WTC11 (cell line): ENCODE measurements at places on chromosomes 7 and 10. TPM values are rescaled to one million over a fixed set of nuclear protein-coding genes. Genes with fewer than 3 reads are reported as not detected.

The TRIM50 gene
- 0.15 to 0.16 TPM in 2 of 3 replicates, not detected in the other for total RNA-seq

The CALML5 gene
- total RNA-seq: 0.23 TPM in 1 of 3 replicates, not detected in the others

The CDC14C gene
- total RNA-seq: 0.07 TPM in 1 of 3 replicates, not detected in the others

The COL26A1 gene
- 64.4 to 70.9 TPM (median 67.0 TPM) in 3 replicates for total RNA-seq

The TRIM73 gene
- 2.0 to 3.0 TPM (median 2.3 TPM) in 3 replicates for total RNA-seq

The STEAP4 gene
- total RNA-seq: 0.09 to 0.18 TPM (median 0.17 TPM) in 3 replicates

The NCF1 gene
- total RNA-seq: 0.50 to 0.68 TPM (median 0.66 TPM) in 3 replicates

The ZC3HAV1L gene
- 5.8 to 9.3 TPM (median 7.1 TPM) in 3 replicates for total RNA-seq

The BMPR1A gene
- total RNA-seq: 99.7 to 107 TPM (median 104 TPM) in 3 replicates

The ZNF804B gene
- 0.04 TPM in 1 of 3 replicates, not detected in the others for total RNA-seq

The CPED1 gene
- 0.30 to 0.98 TPM (median 0.44 TPM) in 3 replicates for total RNA-seq

- H3K4me1 ChIP-seq: peaks cover 2% of the 10 kb centered on the region
- no peak overlapping the region for H3K27ac ChIP-seq
- no peaks in the 10 kb centered on the region for H3K27me3 ChIP-seq
- no peak for DNase-seq
Observed at GRCh38 chr7:31067491-31067890, 15.4 kb downstream of the ADCYAP1R1 start.

DNA sequence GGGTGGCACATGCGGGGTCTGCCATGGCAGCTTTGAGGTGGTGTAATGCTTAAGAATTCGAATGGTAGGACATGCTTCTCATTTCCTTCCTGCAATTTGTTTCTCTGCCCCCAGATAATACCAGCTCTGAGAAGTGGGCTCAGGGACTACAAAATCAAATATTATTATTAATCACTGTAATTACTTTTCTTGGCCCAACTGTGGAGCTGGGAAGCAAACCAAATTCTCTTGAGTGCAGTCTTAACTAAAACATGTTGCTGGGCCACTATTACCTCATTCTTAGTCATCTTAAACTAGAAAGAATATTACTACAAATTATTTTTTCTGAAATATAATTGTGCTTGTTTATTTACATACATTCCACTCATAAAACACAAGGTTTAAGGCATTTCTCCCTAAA lies 566.7 kb upstream of the NRP1 start:
- H3K27ac ChIP-seq: no peak overlapping the region
- H3K4me1 ChIP-seq: peaks cover 13% of the 10 kb centered on the region
- H3K4me3 ChIP-seq: no peak overlapping the region
- H3K36me3 ChIP-seq: peaks cover 8% of the 10 kb centered on the region
- no peaks in the 10 kb centered on the region for H3K27me3 ChIP-seq

- DNase-seq: no peak
- no peak overlapping the region for H3K27ac ChIP-seq
- H3K4me1 ChIP-seq: peaks cover 8% of the 10 kb centered on the region; the same call in 1 of the 2 replicates
- H3K4me3 ChIP-seq: no peak overlapping the region
- H3K27me3 ChIP-seq: no peaks in the 10 kb centered on the region; the same call in 1 of the 2 replicates
Observed at GRCh38 chr10:119500123-119500795, 42.3 kb downstream of the RGS10 start.

GRCh38 chr7:84985073-84985784 lies 201.6 kb downstream of the SEMA3D start:
- peaks cover 7% of the 10 kb centered on the region for H3K4me1 ChIP-seq
- H3K36me3 ChIP-seq: no peaks in the 10 kb centered on the region
- no peak for DNase-seq

- peaks cover 69% of the 10 kb centered on the region for H3K4me1 ChIP-seq
- DNase-seq: no peak
- H3K36me3 ChIP-seq: no peaks in the 10 kb centered on the region
- no peaks in the 10 kb centered on the region for H3K27me3 ChIP-seq
Observed at GRCh38 chr10:26025523-26025922, 91.5 kb downstream of the MYO3A start.

DNA sequence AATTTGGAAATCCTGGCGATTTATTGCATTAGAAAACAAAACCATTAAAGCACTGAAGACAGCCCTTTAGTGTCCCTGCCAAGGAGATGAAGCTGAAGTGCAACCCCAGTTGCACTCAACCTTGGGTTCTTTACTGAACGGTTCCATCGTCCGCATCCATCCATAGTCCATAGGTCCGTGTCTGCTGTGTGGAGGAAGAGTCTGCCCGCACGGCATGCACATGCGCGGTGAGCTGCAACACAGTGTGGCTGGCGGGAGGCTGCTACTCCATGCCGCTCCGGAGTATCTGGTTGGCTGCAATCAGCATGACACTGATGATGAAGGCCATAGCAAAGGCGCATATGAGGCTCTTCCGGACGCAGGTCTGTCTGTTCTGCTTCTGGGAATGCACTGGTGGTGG lies 624.6 kb downstream of the CALN1 start:
- no peak for DNase-seq
- peaks cover 21% of the 10 kb centered on the region for H3K4me1 ChIP-seq
- H3K27ac ChIP-seq: no peak overlapping the region

DNA sequence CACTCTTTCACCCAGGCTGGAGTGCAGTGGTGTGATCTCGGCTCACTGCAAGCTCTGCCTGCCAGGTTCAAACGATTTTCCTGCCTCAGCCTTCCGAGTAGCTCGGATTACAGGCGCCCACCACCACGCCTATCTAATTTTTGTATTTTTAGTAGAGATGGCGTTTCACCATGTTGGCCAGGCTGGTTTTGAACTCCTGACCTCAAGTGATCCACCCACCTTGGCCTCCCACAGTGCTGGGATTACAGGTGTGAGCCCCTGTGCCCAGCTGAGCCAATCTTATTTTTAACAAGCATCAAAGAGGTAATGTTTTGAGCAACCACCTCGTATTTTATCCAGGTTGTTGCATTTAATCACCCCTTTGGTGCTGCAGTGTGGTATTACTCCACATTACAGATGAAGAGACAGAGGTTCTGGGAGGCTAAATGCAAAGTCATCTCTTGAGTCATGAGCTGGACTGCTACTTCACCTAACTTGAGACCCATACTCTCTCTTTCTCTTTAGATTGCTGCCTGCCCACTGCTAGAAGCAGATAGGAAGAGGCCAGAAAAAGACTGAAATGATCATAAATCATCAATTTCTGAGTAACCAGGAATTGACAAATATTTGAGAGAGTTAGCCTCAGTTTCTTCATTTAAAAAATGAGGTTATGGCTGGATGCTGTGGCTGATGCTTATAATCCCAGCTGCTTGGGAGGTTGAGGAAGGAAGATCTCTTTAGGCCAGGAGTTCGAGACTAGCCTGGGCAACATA lies 116.2 kb downstream of the CAMK1D start:
- no peaks in the 10 kb centered on the region for H3K36me3 ChIP-seq
- peaks cover 13% of the 10 kb centered on the region for H3K4me1 ChIP-seq
- DNase-seq: no peak
- H3K4me3 ChIP-seq: no peak overlapping the region
- H3K27ac ChIP-seq: no peak overlapping the region

GRCh38 chr10:14056610-14057332 lies 274.0 kb downstream of the FRMD4A start:
- no peaks in the 10 kb centered on the region for H3K27me3 ChIP-seq
- peaks cover 18% of the 10 kb centered on the region for H3K4me1 ChIP-seq
- peaks cover 3% of the 10 kb centered on the region; the same call in 1 of the 2 replicates for H3K36me3 ChIP-seq
- no peak overlapping the region for H3K4me3 ChIP-seq
- no peak for DNase-seq

GRCh38 chr10:85319826-85320225 lies 991.4 kb downstream of the CCSER2 start:
- no peak overlapping the region for H3K27ac ChIP-seq
- DNase-seq: no peak
- no peaks in the 10 kb centered on the region for H3K36me3 ChIP-seq
- no peaks in the 10 kb centered on the region for H3K4me1 ChIP-seq
- no peak overlapping the region for H3K4me3 ChIP-seq
- H3K27me3 ChIP-seq: no peaks in the 10 kb centered on the region

GRCh38 chr10:128556182-128557110 lies 430.2 kb upstream of the MKI67 start:
- H3K27ac ChIP-seq: no peak overlapping the region
- H3K4me1 ChIP-seq: peaks cover 17% of the 10 kb centered on the region
- peaks cover 17% of the 10 kb centered on the region for H3K36me3 ChIP-seq
- H3K27me3 ChIP-seq: no peaks in the 10 kb centered on the region; the same call in 1 of the 2 replicates

GRCh38 chr7:36684954-36685353 lies 39.3 kb downstream of the AOAH start:
- no peak overlapping the region for H3K27ac ChIP-seq
- H3K27me3 ChIP-seq: no peaks in the 10 kb centered on the region
- peaks cover 5% of the 10 kb centered on the region for H3K4me1 ChIP-seq
- no peaks in the 10 kb centered on the region for H3K36me3 ChIP-seq

DNA sequence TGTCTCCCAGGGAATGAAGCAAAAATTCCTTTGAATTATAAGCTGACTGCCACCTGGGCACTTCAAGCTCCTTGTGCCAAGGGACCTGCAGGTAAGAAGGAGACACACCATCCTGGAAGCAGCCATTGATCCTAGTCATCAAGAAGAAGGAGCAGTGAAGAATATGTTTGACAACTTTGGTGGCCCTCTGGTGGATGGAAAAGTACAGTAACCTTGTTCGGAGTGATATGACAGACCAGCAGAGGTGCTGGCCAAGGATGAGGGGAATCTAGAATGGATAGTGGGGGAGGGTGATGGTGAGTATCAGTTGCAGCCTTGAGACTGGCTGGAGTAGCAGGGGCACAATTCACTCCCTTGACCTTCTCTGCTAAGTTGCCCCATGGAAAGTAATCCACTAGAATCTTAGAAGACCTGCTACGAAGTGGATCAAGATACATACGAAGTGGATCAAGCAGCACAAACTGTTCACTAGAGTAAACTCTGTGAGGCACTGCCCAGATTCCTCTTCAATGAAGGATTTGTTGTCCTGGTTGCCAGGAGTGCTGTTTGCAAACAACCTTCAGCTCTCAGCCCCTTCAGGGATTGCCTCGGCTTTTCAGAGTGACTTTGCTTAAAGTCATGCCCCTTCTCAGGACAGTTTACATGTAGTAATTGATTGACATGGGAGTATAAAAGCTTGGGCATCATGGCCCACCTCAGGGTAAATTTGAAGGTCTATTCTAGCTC lies 44.8 kb upstream of the ORC5 start:
- H3K4me3 ChIP-seq: no peak overlapping the region
- no peaks in the 10 kb centered on the region for H3K36me3 ChIP-seq
- DNase-seq: no peak
- H3K27ac ChIP-seq: no peak overlapping the region

DNA sequence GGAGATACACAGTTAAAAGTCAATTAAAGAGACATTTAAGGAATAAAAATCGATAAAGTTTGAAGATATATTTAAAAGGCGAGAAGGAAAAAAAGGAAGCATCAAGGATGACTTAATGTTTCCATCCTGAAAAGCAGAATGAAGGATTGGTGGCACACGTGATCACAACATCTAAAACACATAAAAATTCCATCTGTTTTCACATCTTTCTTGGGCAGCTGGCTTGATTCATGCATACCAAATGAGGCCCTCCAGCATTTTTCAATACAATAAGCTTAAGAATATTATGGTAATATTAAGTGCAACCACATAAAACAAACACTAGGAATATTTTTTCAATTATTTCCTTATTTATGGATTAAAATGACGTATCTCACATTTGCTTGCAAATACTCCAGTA lies 112.6 kb downstream of the TPK1 start:
- DNase-seq: no peak
- no peaks in the 10 kb centered on the region for H3K27me3 ChIP-seq
- H3K4me3 ChIP-seq: no peak overlapping the region
- no peak overlapping the region for H3K27ac ChIP-seq

DNA sequence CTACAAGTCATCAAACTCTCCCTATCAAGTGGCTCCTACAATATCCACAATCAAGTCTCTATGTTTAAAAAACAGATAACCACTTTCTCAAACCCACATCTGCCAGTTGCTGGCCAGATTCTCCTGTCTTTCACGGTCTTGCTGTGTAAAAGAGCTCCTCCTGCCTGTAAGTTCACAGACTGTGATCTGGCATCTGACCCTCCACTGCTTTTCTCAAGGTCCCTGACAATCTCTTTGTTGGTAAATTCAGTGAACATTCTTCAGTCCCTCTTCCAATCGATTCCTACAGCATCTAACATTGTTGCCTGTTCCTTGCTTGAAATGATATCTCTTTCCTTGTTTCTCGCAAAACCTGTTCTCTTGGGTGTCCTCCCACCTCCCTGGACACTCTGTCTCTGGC lies 18.5 kb upstream of the LMOD2 start:
- H3K4me3 ChIP-seq: no peak overlapping the region
- peaks cover 14% of the 10 kb centered on the region for H3K4me1 ChIP-seq
- no peaks in the 10 kb centered on the region for H3K27me3 ChIP-seq

DNA sequence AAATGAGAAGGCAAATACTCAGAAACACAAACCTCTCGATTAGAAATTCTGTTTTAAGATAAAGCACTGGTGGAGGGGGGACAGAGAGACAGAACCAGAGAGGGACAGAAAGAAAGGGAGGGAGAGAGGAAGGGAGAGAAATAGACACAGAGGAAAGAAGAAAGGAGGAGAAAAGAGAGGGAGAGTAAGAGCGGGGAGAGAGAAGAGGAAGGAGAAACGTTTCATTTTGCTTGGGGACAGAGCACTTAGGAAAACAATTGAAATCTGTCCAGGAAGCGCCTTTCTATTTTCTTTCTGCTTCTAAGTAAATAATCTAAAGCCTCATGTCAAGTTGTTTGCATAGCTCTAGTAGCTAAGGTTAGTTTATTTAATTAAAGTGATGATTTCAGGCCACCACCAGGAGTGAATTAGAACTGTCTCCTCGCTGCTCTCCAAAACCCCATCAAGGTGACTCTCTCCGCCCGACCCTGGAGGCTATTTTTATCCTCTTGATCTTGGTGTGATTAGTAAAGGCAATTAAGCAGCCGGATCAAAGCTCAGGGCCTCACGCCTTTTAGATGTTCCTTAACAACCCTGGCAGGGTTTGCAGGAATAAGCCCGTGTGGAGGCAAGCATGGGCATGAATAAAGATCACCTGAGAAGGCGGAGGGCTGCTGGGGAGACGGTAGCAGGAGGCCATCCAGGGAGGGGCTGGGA lies 73.4 kb upstream of the INSIG1 start:
- peaks cover 61% of the 10 kb centered on the region for H3K4me1 ChIP-seq
- no peak overlapping the region for H3K4me3 ChIP-seq
- H3K27me3 ChIP-seq: peaks cover 27% of the 10 kb centered on the region
- DNase-seq: no peak

- H3K4me1 ChIP-seq: peaks cover 27% of the 10 kb centered on the region
- H3K27ac ChIP-seq: no peak overlapping the region
- no peak overlapping the region for H3K4me3 ChIP-seq
- no peaks in the 10 kb centered on the region; the same call in 1 of the 2 replicates for H3K27me3 ChIP-seq
- no peaks in the 10 kb centered on the region for H3K36me3 ChIP-seq
Observed at GRCh38 chr10:14379556-14380280, 49.0 kb upstream of the FRMD4A start.

GRCh38 chr7:25963733-25964132 lies 188.3 kb upstream of the NFE2L3 start:
- no peak for DNase-seq
- no peak overlapping the region for H3K27ac ChIP-seq
- H3K27me3 ChIP-seq: peaks cover 3% of the 10 kb centered on the region; the same call in 1 of the 2 replicates
- no peak overlapping the region for H3K4me3 ChIP-seq

DNA sequence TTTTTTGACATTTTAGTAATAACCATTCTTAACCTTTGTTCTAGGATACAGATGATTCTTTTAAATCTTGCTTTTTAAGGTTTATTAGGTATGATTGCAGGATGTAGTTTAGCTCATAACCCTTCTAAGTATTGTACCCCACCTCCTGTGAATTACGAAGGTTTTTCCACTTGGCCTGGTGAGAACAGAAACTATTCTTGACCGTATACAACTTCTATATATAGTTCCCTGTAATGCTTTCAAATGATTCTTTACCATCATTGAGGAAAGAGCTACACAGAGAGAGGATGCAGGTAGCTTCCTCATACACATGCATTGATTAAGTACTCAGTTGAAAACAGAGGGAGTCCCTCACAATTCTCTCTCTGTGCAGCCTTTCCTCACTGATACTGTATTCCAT lies 86.3 kb downstream of the PALS2 start:
- no peak for DNase-seq
- peak overlapping the region; percentile 66 for H3K27ac ChIP-seq
- peaks cover 10% of the 10 kb centered on the region for H3K36me3 ChIP-seq
- H3K27me3 ChIP-seq: no peaks in the 10 kb centered on the region
- H3K4me3 ChIP-seq: no peak overlapping the region
